Activated CD8-positive, alpha-beta memory T cell treated with anti-CD3 and anti-CD28 coated beads, Interleukin-2, amount 50 U/mL, for 4 hours (primary cell): ENCODE measurements at places on chromosomes 6 and 20.

DNA sequence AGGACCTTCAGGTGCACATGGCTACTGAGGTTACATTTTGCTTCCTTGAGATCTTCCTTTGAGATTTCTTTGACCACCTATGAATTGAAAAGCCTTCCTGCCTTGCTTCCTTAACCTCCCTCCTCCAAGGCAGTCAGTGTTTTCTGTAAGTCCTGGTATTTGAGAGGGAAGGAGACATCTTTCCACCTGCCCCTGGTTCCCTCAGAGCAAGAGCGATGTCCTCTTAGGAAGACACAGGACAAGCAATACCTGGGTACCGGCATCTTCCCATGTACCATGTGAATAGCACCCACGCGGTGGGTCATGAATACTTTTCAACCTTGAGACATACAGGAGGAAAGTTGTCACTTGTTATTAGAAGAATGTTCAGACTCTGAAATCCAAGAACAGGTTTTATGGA lies 37.1 kb downstream of the GINS1 start:
- DNase-seq, result no peak

DNA sequence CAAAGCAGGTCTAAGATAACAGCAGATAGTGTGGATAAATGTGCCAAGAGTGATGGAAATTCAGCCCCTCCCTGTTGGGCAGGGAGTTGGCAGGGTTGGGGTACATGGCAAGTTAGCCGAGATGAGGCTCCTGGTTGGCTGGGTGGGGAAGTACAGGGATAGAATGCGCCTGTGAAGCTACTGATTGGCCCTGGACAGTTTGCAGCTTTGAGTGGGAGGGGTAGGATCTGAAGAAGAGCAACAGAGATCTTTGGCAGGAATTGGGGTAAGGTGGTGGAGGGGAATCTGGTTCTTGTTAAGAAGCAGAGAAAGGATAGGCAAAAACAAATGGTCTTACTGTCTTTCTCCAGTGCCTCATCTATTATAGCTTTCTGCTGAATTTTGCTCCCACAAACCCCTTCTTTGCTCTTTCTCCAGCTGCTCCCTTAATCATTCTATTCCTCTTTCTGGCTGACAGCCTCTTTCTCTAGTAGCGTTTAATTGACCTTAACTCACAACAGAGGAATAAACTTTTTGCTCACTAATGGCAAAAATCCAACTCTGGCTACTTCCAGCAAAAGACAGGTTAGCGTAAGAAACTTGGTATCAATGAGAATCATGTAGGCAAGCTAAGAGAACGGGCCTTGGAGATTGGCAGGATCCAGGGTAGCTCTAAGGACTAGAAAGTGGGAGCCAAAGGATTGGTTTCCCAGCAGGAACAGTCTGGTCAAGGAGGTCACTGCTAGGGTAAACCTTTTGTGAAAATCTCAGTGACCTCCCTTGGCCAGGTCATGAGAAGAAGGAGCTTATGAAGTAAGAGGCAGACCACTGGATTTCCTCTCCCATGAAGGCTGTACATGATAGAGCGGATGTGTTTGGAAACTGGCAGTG lies 86.3 kb upstream of the CARMIL1 start:
- DNase-seq, result no peak

- no peak for DNase-seq
These were observed 106.4 kb downstream of the PPP1R14C start for GRCh38 chr6:150249261-150249660.

- DNase-seq, result no peak
These were observed 5.3 kb upstream of the TTPAL start for GRCh38 chr20:44470327-44470726.

DNA sequence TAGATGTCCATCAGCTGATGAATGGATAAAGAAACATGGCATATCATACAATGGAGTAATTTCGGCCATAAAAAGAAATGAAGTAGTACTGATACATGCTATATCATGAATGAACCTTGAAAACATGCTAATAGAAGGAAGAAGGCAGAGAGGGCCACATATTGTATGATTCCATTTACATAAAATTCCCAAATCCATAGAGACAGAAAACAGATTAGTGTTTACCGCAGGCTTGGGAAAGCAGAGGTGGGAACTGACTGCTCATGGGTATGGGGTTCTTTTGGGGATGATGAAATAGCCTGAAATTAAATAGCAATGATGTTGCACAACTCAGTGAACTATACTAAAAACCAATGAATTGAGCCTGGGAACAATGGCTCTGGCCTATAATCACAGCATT lies 58.3 kb downstream of the SERAC1 start:
- DNase-seq, result no peak

GRCh38 chr6:112936504-112936903 lies 589.4 kb downstream of the RFPL4B start:
- no peak for DNase-seq

GRCh38 chr20:21456207-21456606 lies 57.7 kb downstream of the NKX2-2 start:
- no peak for DNase-seq

DNA sequence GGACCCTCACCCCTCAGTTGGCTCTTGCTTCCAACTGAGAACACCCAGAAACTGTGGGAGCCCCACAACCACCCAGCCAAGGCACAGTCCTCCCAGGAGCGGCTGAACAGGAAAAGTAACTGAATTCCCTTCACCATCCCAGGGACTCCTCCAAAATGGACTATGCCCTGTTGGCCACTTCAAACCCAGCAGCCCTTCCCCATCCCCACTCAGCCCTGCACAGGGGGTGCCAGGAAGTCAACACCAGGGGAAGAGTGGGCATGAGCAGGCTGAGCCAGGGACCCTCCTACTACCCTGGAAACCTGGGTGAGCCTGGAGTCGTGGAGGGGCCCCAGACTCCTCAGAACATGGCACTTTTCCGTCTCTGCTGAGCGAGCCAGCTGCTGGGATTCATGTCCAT lies 10.3 kb downstream of the GUCA1B start:
- DNase-seq, result no peak

DNA sequence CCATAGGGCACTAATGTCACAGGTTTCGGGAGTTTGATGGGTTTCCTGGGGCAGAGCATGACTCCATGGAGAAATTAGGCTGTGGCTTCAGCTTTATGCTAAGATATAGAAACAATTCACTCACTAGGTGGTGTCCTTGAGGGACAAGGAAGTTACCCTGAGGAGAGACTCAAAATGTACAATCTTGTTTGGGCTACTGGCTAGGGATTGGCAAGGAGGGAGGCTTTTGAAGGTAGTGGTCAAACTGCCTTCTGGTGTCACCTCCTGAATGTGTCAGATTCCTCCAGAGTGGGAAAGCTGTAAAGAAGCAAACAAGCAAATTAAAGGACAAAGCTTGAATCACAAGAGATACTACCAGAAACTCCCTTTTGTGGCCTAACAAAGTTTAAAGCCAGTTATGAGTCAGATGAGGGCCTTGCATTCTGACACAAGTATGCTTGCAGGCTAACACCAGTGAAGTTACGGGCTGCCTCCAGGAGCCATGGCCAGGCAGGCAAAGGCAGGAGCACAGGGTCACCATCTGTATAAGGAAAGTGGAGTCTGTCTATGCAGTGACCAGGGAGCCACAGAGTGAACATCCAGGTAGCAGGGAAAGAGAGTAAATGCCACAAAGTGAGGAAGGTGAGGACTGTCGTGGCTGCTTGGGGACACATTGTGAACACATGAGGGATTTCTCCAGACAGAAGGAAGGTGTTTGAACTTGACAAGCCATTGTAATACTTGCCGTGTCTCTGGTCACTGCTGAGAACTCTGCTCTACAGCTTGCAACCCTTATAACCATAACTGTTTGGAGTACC lies 107.7 kb upstream of the DTNBP1 start:
- DNase-seq, result no peak

DNA sequence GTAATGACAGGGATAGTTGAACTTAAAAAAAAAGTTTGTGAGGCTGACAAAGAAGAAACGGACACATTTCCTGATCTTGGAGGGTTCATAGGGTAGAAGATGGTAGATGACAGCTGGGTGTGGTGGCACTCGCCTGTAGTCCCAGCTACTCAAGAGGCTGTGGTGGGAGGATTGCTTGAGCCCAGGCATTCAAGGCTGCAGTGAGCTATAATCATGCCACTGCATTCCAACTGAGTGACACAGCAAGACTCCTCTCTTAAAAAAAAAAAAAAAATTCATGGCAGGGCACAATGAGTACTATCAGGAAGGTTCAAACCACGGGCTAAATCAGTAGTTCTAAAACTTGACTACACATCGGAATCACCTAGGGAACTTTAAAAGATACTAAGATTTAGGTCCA lies 2.0 kb upstream of the MICA start:
- no peak for DNase-seq

DNA sequence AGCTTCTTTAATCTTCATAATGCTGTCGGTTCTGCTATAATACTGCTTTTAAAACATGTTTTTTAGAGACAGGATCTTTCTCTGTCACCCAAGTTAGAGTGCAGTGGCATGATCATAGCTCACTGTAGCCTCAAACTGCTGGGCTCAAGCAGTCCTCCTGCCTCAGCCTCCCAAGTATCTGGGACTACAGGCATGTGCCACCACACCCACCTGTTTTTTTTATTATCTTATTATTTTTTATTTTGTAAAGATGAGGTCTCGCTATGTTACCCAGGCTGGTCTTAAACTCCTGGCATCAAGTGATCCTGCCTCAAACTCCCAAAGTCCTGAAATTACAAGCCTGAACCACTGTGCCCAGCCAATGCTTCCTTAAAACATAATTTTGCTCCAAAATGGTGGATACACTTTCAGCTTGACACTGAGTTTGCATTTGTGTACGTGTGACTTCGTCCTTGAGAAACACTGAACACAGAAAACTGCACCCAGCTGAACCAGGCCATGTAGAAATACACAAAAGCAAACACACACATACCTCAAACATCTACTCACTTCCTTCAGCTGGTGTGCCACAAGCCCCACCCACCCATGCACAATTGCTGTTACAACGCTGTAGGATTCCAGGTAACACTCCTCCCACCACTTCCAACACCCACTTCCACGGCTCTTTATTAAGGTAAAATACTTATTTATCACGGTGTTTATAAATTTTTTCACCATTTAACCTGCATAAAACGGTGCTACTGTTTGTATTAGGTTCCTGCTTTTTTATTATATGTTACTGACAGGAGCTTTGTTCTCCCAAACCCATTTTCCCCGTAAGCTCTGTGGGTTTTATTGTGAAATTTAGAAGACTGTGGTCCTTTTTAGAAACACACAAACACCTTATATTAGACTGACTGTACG lies 109.1 kb downstream of the TSHZ2 start:
- DNase-seq, result no peak

- DNase-seq, result no peak
These were observed 8.6 kb downstream of the TPX2 start for GRCh38 chr20:31747640-31748039.

GRCh38 chr20:19070681-19071445 lies 141.6 kb upstream of the SLC24A3 start:
- no peak for DNase-seq

GRCh38 chr6:125810445-125810844 lies 19.7 kb downstream of the NCOA7 start:
- DNase-seq, result no peak

- no peak for DNase-seq
These were observed 69.8 kb upstream of the NKX2-2 start for GRCh38 chr20:21583486-21584168.

DNA sequence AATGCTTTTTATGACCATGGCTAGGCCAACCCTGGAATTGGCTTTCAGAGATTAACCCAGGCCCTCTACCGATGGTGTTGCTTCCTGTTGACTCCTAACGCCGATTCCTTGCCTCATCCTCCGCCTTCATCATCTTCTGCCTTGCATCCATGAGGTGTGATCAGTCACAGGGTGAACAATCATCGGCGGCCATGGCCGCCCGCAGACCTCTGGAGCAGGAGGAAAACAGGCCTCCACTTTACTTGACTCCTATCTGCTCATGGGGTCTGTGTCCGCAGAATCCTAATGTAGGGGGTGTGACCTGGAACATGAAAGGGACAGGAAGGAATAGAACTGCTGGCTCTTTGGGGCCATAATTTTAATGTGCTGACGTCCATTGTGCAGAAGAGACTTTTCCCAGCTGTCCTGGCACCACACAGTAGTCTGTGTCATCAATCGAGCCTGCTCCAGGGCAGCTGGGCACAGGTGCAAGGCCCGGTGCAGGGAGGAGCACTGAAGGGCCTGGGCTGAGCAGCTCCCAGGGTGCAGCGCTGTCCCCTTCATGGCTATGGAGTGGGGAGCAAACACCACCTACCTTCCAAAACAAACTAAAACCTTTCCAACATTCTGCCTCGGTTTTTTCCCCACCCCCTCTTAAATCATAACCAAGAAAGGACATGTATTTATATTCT lies 8.0 kb downstream of the SLC22A3 start:
- DNase-seq, result no peak

- DNase-seq, result no peak
These were observed 42.3 kb upstream of the LRFN2 start for GRCh38 chr6:40629463-40629862.

DNA sequence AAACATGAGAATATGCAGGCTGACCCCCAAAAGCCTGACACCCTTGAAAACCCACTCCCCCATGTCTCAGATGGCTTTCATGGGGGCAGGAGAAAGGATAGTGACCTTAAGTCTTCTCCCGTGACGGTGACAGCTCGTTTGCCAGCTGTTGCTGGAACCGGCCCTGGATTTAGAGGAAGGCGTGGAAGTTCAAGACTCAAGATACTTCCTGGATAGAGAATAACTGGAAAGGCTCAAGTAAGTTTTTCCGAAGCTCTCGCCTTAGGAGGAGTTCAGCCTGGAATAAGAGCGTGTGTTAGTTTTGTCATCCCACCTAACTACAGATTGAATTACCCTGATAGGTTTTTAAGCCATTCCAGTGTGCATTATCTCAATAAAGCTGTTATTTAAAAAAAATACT lies 11.6 kb upstream of the MTG2 start:
- no peak for DNase-seq

- DNase-seq, result no peak
These were observed 27.7 kb downstream of the ALDH5A1 start for GRCh38 chr6:24522228-24523176.

DNA sequence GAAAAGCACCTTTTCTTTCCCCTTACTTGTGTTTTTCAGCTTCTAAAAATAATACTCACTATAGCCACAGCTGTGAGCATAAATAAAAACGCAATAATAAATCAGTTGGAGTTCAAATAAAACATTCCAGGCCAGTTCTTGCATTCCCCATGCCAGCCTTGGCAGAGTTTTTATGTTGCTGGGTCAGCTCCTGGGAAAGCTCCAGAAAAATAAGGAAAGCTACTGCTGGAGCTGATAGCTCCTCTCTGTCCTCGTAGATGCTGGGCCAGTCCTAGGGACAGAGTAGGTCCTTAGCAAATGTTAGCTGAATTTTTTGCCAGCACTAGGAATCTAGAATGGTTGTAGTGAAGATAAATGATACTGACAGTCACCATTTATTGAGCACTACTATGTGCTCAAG lies 389.0 kb upstream of the SYNCRIP start:
- DNase-seq, result no peak
